Stimulated activated CD8-positive, alpha-beta memory T cell treated with anti-CD3 and anti-CD28 coated beads, Interleukin-4, amount 100 ng/mL, for 1 hour (primary cell): ENCODE measurements at places on chromosomes 2 and 18.
A peak's percentile ranks its signal among the peaks of the same experiment; 100 is the strongest.

DNA sequence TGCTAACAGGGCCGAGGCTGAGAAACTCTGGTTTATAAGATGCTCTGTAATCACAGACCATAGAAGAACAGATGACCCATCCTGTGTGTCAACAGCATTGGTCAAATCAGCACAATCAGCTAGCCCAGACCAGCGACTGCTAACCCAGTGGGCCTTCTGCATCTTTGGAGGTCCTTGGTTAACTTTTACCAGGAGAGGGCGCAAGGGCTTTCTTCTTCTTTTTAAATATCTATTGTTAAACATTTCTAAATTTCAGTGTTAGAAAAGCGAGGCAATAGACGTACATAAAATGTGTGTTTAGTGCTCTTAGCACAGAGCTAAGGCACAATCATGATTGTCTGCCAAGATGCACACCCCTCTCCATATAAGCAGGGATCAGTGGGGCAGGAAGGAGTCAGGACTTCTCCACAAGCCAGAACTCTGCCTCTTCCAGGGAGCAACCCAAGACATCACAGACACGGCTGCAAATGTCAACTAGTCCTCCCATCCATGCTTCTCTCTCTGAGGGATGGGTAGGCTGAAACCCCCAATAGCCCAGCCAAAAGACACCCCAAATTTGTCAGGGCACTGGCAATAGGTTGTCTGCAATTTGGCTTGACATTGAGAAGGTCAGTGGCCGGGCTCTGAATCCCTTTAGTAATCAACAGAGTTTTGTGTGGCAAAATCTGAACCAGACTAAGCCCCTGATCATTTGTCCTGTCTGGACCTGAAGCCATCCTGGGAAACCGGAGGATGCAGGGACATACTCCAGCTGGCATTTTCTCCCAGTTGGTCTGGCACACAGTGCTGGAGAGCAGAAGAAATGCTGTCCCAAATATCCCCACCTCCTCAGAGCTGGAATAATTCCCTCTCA lies 188.2 kb downstream of the BCL2 start:
- peak; percentile 39 for DNase-seq

GRCh38 chr2:111919794-111920608 lies 21.6 kb downstream of the MERTK start:
- DNase-seq = no peak

GRCh38 chr2:137813176-137813575 lies 151.1 kb upstream of the HNMT start:
- no peak for DNase-seq

- no peak for DNase-seq
Observed at GRCh38 chr18:989425-989824, 84.8 kb downstream of the ADCYAP1 start.

GRCh38 chr2:45380131-45380836 lies 230.8 kb downstream of the SRBD1 start:
- DNase-seq = no peak

DNA sequence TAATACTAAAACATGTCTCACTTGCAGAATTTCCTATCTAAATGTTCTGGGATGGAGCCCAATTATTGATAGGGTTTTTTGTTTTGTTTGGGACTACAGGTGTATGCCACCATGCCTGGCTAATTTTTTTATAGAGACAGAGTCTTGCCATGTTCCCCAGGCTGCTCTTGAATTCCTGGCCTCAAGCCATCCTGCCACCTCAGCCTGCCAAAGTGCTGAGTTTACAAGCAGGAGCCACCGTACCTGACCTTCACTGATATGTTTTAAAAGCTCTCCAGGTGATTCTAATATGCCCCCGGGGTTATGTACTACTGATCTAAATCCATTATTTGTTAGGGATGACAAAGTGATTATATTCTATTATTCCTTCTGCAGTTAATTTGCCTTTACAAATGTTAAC lies 2.2 kb downstream of the ELAC1 start:
- no peak for DNase-seq

GRCh38 chr2:32663864-32664263 lies 36.0 kb downstream of the TTC27 start:
- no peak for DNase-seq

- DNase-seq = no peak
Observed at GRCh38 chr2:215969131-215969841, 44.1 kb downstream of the MREG start.

- DNase-seq = no peak
Observed at GRCh38 chr2:53994818-53995808, 24.3 kb upstream of the PSME4 start.

DNA sequence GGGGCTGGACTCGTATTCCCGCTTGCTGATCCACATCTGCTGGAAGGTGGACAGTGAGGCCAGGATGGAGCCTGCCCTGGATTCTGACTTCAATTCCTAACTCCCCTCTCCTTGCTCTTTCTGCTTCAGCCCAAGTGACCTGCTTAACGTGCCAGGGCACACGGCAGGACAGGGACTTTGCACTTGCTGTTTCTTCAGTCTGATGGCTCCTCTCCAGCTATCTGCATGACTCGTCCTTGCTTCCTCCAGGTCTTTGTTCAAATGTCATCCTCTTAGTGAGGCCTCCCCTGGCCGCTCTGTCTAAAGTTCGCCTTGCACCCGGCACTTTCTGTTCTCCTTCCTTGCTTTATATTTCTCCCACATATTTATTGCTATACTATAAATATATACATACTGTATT lies 357.6 kb downstream of the MTX2 start:
- no peak for DNase-seq

- no peak for DNase-seq
Observed at GRCh38 chr2:238433300-238433915, 6.7 kb downstream of the ASB1 start.
